DND-41 (cell line): ENCODE measurements at places on chromosomes 4 and X.

- DNase-seq: no peak
These were observed 15.3 kb upstream of the SLC10A4 start for GRCh38 chr4:48467891-48468290.

DNA sequence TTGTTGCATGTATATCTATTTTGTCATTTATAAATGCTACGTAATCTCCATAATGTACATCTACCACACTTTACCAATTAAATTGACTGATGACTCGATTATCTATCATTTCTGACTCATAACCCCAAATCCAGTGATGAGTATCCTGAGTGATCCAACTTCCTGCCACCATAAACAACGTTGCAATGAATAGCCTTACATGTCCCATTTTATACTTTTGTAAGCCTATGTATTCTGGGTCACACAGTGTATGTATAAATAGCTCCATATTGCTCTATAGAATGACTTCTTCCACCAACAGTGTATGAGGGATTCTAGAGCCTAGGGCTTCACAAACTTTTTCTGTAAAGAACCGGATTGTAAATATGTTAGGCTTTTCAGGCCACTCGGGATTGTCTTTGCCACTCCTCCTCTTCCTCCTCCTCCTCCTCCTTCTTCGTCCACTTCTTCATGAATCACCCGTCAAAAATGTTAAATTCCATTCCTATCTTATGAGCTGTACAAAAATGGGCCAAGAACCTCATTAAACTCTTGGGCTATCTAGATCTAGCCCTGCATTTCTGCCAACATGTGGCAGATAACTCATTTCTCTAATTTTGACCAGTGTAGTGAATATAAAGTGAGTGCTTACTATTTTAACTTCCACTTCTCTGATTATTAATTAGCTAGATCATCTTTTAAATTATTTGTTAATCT is 672.2 kb upstream of the AMOT start:
- DNase-seq: no peak

DNA sequence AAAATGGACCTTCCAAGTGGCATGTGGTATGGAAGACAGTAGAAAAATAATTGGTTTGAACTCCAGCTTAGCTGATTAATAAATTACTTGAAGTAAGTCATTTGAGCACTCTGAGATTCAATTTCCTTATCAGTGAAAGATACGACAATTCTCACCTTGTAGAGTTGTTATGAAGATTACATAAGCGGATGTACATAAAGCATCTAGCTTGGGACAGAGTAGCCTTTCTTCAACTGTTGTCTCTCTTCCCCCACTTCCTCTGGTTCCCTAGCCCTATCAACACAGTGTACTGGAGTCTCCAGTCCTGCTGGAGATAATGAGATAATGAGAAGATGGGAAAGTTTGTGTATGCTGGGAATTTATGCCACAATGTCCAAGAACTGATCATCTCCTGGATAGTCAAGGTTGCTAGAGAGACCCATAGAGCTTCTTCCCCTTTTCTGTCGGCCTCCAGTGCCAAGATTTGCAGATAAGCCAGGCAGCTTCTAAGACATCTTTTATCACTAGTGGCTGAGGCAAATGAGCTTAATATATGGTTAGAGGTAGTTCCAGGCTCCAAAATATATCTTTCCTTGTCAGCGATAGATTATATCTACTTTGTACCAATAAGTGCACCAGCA is 33.9 kb downstream of the VSIG4 start:
- DNase-seq: no peak

DNA sequence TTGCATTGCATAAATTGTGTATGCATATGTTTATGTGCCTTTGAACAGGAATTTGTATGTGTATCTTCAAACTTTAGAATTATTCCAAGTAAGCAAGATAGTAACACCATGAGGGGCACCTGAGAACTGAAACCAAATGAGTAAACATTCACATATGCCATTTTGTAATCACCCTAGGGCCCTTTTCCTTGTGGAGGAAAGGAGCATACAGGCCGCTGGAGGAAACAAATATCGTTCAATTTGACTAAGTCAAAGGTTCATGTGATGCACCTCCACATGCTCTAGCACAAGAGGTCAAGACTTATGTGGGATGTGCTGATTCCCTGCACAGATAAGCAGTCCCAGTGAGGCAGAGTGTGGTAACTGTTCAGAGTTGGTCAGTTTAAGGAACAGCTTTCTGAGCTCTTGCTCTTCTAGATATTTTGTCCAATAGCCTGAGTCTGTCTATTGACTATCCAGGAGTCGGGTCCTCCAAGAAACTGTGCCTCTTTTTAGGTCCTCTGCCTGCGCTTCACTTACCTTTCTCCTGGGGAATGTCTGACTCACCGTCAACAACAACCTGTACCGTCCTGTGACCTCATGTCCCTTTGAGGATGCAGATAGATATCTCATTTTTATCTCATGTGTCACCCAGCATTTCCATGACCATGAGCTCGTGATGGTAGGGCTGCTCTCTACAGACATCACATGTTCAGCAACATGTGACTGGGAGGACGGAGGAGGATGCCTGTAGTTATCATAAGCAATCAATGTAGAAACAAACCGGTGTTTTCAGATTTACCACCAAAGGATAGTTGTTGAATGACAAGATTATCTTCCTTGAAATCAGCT is 196.9 kb downstream of the NWD2 start:
- DNase-seq: no peak

DNA sequence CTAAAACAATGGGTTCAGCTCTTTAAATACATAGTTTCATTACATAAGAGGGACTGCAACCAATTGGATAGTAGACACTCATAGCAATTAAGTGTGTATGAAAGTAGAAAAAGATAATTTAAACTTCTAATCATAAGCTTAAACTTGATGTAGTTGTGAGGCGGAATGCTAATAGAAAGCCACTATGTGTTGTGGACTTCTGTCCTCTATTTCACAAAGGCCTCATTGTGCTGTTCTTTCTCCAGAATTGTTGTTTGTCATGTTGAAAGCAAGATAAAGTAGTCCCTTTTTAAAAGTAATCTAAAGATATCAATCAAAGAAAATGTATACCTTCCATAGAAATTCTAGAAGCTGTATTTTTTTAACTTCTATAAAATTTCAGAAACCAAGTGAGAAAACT is 329.4 kb downstream of the KLHL4 start:
- DNase-seq: no peak

DNA sequence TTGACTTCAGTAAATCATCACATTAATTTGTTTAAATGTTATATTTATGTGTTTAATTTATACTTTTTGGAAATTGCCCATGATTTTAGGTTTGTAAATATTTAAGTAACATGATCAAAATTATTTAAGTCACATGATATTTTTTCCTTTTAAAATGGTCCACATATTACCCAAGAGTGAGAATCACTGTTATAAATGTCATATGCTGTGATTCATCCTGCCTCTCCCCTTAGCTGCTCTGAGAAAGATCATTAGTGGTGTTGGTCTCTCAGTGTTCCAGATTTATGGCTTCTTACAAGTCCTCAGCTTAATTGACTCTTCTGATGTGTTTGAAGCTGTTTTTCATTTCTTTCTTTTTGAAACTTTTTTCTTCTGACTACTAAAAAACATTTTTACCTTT is 70.1 kb downstream of the SPANXN4 start:
- DNase-seq: no peak

DNA sequence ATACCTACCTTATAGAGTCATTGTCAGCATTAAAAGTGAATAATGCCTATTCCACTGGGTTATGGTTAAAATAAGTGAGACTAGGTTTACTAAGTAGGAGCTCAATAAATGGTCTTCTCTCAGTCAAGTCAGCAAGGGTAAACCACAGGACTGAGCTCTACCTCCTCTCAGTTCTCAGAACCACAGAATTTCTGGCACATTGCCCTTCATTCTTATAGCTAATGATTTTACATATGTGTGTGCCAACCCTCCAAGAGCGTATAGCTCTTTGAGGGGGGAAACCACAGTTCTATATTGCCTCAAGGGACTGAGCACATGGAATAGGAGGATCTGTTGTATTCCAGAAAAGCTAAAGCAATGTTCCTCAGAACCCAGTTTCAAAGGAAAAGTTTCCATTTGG is 124.8 kb downstream of the ATG4A start:
- no peak for DNase-seq

- no peak for DNase-seq
These were observed 64.9 kb upstream of the DYNLT3 start for GRCh38 chrX:37912304-37912703.

DNA sequence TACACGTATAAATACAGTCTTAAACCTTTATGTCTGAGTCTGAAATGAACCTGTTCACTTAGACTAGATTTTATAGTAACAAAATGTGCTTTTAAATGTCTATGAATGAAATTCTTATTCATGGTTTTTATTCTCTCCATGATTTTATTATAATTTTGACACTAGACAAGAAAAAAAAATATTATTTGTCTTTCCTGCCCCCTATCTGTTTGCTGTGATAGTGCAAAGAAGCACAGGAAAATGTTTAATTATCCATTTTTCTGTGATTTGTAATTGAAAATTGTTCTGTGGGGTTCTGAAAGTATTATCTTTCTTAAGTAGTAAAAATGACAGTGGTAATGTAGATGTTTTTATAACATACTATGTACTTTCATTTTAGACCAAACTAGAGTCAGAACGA is 52.0 kb downstream of the INTS6L start:
- DNase-seq: no peak
